Upper lobe of right lung (tissue), 1 donor: ENCODE measurements at places on chromosomes 6 and 20. TPM values are rescaled to one million over a fixed set of nuclear protein-coding genes. Genes with fewer than 3 reads are reported as not detected.

SLC16A10 gene
- 12.3 TPM for total RNA-seq

TINAG gene
- total RNA-seq = not detected

DNA sequence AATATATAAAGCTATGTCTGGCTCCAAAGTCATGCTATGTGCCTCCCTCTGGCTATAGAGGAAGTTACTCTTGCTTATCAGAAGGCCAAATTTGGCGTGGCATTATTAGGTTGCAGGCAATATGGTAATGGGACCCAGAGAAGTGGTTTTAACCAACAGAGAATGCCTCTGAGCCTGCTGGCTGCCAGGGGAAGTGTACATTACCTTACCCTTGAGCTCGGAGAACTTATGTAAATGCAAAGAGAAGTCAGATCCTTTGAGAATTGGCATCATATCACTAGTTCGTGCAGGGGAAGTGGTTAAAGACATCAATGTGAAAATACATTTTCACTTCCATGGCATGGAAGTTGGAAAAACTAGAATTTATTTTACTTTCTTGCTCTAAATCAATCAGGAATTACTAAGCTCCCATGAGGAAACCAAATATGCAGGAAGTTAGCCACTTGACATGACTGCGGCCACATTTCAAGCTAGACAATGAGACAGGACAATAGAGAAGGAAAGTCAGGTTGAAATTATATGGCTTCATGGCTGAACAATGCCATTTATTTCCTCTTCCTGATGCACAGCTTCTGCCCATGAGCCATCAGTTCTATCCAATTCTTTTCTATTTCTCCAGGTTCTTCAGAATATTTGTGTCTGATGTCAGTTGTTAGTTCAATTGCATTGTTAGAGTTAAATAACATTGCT lies 134.0 kb upstream of the PHACTR1 start:
- H3K4me1 ChIP-seq = no peaks in the 10 kb centered on the region
- no peak overlapping the region for H3K4me3 ChIP-seq
- no peak for DNase-seq
- no peak overlapping the region for H3K27ac ChIP-seq

- peaks cover 5% of the 10 kb centered on the region for H3K27me3 ChIP-seq
- H3K27ac ChIP-seq = no peak overlapping the region
Measured at GRCh38 chr20:48230216-48230615, 444.9 kb upstream of the SULF2 start.

DNA sequence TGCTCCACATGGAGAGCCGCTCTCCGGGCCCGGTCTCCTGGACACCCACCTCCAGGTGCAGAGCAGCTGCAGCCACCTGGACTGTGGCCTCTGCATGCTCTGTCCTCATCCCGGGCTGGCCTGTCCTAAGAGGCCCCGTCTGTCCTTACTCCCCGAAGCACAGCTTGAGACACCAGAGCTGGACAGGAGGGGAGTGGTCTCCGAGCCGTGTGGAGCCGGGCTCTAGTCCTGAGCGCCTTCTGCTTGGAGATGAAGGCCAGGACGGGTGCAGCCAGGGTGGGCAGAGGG lies 6.7 kb upstream of the NTSR1 start:
- no peak overlapping the region for H3K27ac ChIP-seq
- peaks cover 10% of the 10 kb centered on the region for H3K4me1 ChIP-seq
- no peaks in the 10 kb centered on the region for H3K36me3 ChIP-seq
- no peak overlapping the region for H3K4me3 ChIP-seq
- DNase-seq = no peak

DNA sequence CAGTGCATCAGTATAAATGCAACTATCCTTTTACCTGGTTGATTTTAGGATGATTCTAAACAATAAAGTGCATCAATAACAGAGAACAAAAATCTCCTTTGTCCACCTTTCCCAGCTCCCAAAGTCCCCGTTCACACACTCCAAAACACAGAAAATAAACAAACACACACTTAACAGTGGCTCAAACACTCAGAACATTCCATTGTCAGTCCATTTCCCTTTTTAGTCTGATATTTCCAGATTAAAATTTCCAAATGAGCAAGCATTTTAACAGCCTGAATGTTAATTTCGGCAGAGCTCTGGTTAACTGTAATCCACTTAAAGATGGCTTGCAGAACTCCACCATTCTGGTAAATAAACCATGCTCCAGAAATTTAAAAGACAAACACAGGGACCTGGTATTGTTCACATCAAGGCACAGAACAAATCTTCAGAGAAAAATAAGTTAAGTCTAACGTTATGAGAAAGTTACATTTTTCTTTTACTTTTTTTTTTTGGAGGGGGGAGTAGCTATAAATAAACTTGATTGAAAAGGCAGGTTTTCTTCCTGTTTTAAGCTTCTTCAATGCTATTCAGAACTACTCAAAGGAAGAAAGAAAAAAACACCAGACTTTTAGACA lies 100.8 kb downstream of the DST start:
- H3K27me3 ChIP-seq = no peaks in the 10 kb centered on the region
- DNase-seq = no peak
- H3K4me3 ChIP-seq = peak overlapping the region; percentile 60
- H3K4me1 ChIP-seq = peaks cover 12% of the 10 kb centered on the region

DNA sequence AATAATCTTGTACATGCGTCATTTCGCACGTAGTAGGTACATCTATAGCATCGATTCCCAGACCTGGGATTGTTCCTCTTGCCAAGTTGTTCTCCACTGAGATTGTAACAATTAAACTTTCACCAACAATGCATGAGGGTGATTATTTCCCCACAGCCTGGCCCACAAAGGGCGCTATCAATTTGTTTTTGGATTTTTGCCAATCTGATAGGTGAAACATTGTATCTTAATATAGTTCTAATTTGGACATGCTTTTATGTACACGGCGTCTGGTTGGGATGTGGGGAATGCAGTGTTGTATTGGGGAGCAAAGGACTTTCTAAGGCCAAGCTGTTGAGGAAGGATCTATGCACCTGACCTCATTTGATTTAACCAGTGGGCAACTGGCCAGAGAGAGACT lies 59.5 kb downstream of the VEGFA start:
- H3K27me3 ChIP-seq = no peaks in the 10 kb centered on the region
- no peak overlapping the region for H3K4me3 ChIP-seq
- H3K27ac ChIP-seq = no peak overlapping the region
- no peak for DNase-seq
- no peaks in the 10 kb centered on the region for H3K4me1 ChIP-seq
- H3K36me3 ChIP-seq = no peaks in the 10 kb centered on the region

- no peak for DNase-seq
- H3K4me3 ChIP-seq = no peak overlapping the region
- H3K36me3 ChIP-seq = no peaks in the 10 kb centered on the region
- H3K27me3 ChIP-seq = no peaks in the 10 kb centered on the region
- H3K4me1 ChIP-seq = no peaks in the 10 kb centered on the region
Measured at GRCh38 chr20:46507760-46508407, 5.5 kb downstream of the ZNF334 start.

- peaks cover 58% of the 10 kb centered on the region for H3K27me3 ChIP-seq
- no peak overlapping the region for H3K27ac ChIP-seq
- no peaks in the 10 kb centered on the region for H3K36me3 ChIP-seq
- H3K4me3 ChIP-seq = no peak overlapping the region
- H3K4me1 ChIP-seq = no peaks in the 10 kb centered on the region
- DNase-seq = no peak
Measured at GRCh38 chr20:63230800-63231268, 4.9 kb upstream of the BIRC7 start.

DNA sequence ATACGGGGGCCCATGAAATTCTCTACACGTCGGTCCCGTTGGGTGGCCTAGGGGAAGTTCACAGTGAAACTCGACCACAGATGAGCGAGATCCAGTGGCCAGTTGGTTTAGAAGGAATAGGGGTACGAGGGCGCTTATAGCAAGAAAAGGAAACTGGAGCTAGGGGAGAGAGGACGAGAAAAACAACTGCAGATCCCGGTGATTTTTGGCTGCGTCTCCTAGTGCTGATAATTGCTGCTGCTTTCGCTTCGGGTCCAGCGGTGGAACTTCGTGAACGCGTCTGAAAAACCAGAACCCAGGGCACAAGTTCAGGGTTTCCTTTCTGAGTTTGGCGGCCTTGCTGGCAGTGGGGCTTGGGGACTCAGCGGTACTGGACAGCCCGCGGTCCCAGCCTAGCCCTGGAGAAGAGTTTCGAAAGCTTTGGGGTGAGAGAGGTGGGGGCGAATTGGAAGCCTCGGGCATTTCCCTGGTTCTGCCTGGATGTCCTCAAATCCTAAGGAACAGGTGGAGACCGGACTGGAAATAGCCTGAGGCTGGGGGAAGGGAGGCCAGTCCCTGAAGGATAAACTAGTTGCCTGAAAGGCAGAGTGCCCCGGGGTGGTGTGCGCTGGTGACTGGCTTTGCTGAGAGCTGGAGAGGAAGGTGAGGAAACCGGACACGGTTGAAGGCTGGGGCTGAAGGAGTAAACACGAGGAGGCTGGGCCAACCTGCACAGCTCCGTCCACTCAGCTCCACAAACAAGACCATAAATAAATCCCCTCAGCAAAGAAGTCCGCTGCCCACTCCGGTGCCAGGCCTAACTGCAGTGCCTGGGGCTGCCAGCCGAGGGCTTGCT lies 793 bp downstream of the GMPR start:
- peaks cover 32% of the 10 kb centered on the region for H3K4me1 ChIP-seq
- H3K4me3 ChIP-seq = peak overlapping the region; percentile 73
- DNase-seq = peak; percentile 87

DNA sequence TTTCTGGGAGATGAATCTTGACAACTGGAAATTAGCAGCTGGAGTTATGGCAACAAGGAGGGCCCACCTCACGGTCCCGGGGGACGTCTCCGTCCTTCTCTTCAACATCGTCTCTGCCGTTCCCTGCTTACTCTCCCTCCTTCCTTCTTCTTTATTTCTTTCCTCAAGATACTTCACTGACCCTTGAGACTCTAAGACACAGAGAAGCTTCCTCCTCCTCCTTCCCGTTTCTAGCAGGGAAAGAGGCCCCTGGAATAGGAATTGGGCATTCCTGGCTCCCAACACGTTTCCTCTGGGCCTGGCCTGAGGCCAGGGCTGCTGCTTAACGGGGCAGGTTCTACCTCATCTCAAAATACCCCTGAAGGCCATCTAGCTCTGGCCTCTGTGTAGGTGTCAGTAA lies 189.9 kb upstream of the GMDS start:
- no peaks in the 10 kb centered on the region for H3K36me3 ChIP-seq
